ENCODE measurements at places on chromosomes 12 and 14.

GRCh38 chr12:4147031-4147481 is 126.5 kb upstream of the CCND2 start:
- DNase-seq: no peak

GRCh38 chr12:21695986-21696385 is 38.3 kb upstream of the LDHB start:
- no peak for DNase-seq

- DNase-seq: no peak
Observed at GRCh38 chr12:102052192-102053061, 9.4 kb downstream of the WASHC3 start.

DNA sequence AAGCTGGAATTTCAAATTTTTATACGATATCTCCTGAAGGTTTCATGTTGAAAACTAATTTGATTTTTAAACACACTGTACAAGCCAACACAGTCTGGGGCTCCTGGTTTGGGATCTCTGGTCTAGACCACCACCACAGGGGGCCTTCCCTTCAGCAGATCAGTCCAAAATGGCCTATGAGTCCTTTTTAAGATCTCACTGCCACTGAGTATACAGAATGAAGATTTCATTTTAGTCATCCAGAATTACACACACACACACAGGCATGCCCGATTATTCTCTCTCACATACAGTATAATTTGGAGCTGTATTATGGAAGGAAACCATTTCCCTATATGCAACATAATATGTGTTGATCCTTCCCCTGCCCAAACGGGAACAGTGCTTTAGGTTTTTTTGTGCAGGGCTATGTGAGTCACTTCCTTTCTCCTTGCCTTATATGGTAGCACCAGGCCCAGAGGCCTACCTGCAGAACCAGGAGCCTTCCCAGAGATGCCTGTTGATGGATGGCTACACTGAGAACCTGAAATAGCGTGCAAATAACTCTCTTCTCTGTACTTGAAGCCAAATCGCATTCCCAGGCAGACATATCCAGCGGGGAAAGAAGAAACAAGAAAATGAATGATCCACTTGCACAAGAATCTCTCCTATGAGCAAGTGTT is 28.1 kb upstream of the WNK1 start:
- peak; percentile 25 for DNase-seq

DNA sequence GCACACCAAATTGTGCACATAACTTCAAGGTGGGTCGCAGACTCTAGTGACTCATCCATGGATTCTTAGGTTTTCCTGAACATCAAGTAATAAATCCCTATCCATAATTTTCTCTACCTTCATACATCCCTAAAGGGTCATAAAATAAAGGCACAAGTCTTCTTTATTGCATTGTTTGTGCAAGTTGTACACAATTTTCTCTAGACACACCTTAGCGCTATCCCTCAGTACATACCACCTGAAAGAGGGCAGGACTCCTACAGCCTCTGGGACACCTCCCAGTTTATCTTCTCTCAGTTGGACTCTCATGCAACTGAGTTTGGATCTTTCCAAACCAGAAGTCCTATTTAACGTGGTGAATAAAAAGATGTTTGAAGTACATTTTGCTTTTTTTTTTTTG is 168.5 kb upstream of the BMP4 start:
- DNase-seq: no peak

DNA sequence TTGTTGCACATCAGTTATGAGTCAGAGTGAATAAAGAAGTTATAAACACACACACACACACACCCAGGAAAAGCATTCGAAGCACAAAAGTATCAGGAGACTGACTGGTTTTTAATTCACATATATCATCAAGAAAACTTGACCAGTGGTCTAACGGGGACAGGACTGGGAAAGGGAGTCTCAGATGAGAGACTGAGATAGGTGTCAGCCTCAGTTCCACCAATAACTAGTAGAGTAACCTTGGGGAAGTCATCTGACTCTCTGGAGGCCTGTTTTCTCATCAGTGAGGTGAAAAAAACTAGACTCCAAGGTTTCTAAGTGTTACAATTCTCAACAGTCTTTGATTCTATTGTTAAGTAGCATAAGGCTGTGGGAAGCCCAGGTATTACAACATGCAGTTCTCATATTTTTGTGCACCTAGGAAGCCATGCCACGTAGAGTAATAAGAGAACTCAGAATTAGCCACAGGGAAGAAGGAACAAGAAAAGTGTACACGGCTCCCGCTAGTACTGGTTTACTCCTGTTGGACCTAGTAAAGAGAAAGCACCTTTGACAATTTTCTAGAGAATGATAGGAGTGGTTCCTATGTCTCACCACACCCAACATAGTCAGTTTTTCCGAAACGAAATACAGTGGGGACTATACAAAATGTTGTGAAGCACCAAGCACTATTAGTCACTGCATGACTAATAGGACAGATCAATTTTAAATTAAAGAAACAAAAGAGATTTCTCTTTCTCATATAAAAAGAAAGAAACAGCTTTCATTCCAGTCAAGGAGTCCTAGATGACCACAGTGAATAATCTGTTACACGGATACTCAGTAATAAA is 5.0 kb downstream of the PPTC7 start:
- no peak for DNase-seq

DNA sequence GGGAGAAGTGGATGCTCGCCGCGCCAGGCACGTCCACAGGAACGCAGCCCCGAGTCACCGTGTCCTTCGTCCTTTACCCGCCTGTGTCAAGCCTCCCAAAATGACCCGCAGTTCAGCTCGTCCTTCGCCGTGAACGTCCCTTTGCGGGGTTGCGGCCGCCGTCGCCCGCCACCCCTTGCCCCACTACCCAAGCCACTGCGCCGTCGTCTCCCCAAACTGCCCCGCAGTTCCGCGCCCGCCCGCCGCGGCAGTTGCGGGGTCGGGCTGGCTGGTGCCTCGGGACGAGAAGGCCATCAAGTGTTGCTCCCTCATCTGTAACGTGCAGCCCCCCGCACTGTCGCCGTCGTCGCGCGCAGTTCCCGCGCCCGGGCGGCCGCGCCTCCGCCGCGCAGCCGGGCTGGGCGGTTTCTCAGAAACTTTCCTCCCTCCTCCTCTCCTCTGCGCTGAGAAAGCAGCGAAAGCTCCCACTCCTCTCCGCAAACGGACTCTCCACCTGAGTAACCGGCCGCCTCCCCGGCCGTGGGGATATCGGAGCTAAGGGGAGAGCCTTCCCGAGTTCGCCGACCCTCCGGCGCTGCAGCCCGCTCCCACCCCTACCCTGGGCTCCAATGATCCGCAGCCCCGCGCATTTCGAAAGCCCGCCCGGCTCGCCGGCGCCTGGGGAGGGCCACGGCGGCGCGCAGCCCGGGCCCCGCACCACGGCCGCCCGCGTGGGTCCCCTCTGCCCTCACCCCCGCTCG is 6.7 kb downstream of the CDKN1B start:
- no peak for DNase-seq

GRCh38 chr14:61502459-61503093 is 181.2 kb downstream of the PRKCH start:
- DNase-seq: no peak

DNA sequence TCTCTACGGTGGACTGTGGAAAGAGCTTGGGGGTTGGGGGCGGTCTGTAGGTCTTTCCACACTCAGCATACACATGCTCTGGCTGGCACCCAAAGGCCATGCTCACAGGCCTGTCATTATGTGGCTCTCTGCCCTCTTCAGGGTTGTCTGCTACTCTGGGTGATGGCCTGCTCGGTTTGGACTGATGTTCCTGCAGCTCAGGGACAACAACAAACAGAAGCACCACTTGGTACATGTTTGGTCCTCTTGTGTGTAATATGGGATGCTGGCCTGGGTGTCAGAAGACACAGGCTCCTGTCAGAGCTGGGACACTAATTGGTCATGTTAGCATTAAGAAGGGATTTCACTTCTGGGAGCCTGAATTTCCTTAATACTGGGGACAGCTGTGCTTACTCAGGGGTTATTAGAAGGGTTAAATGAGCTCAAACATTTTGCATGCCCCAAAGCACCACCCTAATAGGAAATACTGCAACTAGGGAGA is 32.7 kb upstream of the SELPLG start:
- no peak for DNase-seq
